ENCODE measurements at places on chromosomes 13 and 19.
A peak's percentile ranks its signal among the peaks of the same experiment; 100 is the strongest.

GRCh38 chr19:20182222-20182785 is 15.3 kb downstream of the ZNF486 start:
- no peak for DNase-seq

DNA sequence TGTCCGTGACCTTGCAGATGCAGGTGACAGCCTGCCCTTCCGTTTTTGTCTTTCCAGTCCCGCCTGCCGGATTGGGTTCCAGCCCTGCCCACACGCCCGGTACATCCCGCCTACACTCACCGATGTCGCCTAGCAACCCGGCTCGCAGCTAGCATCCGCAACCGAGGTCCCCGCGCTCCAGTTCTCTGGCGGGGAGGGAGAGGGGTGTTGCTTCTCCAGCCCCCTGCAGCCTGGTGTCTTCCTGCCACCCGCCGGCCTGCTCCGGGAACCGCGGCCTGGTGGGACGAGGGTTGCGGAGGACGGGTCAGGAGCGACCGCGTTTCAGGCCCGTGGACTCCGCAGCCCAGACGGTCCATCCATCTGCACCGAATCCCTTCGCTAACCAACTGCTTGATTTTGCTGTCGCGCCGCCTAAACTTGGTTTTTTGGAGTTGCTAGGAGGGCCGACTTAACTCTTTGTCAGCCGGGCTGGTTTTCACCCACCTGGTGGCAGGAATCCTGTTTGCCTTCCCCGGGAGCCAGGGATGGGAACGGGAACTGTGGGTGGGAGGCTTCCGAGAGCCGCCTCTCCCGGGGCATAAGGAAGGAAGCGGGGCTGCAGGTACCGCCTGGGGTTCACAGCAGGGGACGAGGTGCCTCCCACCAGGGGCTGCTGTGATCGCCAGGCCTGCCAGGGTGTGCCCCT is 15.4 kb upstream of the MATK start:
- peak; percentile 8 for DNase-seq

- no peak for DNase-seq
These were observed 15.1 kb downstream of the MEF2B start for GRCh38 chr19:19154768-19155494.

- no peak for DNase-seq
These were observed 32.4 kb downstream of the RHPN2 start for GRCh38 chr19:33032218-33032781.

DNA sequence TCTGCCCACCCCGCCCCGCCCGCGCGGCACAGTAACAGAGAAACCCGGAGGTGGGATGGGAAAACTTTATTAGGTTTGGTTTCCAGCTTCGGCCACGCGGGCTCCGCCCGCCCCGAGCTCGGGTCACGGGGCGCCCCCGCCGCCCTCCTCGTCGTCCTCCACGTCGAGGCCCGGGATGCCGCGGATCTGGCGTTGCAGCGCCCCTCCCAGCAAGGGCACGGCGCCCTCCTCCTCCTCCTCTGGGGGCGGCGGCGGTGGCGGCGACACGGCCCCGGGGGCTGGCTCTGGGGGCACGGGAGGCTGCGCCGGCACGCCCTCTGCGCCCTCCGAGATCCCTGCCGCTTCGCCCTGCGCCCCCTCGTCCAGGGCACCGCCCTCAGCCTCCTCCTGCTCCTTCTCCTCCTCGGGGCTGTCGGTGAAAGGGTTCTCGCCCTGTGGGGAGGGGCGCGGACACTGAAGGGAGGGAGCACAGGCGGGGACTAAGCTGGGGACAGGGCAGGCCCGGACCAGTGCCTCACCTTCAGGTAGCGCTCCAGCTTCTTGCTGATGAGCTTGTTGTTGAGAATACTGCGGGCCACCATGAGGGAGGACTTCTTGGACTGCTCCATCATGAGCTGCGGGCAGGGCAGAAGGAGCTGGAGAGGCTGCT is 536 bp upstream of the AKAP8 start:
- DNase-seq = no peak

DNA sequence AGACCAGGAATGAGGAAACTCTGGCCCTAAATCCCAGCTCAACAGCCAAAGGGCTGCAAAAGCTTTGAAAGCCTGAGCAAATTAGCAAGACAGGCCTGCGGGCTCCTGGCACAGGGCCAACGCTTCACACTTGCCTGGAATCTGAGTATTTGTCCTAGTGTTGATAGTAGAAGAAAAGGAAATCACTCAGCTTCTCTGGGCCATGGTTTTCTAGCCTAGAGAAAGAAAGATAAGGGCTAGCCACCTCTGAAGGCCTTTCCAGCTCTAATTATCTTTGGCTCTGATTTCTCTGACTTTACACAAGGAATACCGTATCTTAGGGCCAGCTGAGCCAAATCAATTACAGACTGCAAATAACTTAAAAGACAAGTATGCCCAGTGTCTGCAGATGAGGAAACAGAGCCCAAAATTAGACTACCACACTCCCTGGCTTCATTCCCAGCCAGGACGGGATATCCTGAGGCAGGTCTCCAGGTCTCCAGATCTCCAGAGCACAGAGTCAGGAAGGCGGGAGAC is 69.6 kb downstream of the STK24 start:
- peak; percentile 9 for DNase-seq

GRCh38 chr13:99382428-99383133 is 75.4 kb upstream of the GPR183 start:
- no peak for DNase-seq

- DNase-seq = no peak
These were observed 7.6 kb downstream of the KANK3 start for GRCh38 chr19:8335343-8336071.
